Activated naive CD8-positive, alpha-beta T cell treated with anti-CD3 and anti-CD28 coated beads for 36 hours (primary cell): ENCODE measurements at places on chromosomes 5 and 9. TPM values are rescaled to one million over a fixed set of nuclear protein-coding genes. Genes with fewer than 3 reads are reported as not detected.
A peak's percentile ranks its signal among the peaks of the same experiment; 100 is the strongest.

DNA sequence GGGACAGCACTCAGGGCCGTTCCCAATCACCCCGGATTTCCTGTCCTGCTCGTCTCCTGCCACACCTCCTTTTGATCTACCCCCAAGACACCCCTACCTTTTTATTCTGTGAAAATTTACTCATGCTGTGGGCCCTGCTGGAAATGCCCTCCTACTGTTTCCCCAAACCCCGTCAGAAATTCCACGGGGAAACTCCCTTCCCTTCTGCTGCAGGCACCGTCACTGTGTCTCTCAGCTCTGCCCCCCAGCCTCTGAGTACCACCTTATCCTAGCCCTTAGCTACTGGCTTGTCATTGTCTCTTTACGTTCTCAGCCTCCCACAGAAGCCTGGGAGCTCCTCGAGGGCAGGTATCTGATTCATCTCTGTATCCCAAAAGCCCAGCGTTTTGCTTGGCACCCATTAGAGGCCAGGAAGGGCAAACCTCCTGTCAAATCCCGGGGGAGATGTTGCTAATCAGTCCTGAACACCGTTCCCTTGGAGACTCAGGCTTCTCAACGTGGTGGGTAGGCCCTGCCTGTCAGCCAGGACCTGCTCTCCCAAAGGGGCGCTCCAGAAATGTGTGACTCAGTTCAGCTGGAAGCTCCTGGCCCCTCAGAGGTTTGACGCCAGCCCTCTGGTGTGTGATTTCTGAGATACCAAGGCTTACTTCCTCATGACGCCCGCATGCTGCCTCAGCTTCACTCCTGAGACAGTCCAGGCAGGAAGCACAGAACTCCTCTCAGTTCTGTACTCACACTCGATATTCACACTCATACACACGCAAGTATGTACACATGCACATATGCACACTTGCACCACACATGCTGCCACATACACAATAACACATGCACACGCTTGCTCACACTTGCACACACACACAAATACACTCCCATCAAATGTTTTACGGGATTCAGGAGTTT, 50.7 kb upstream of the GRHPR start:
- peak; percentile 19 for DNase-seq

GRCh38 chr9:112581469-112582176, 95.0 kb downstream of the KIAA1958 start:
- no peak for DNase-seq

The ENG gene
- 17.7 TPM for total RNA-seq

The BHMT2 gene
- total RNA-seq, result not detected

The TAF11L5 gene
- total RNA-seq, result not detected
